ENCODE measurements at places on chromosomes 6 and 20.
A peak's percentile ranks its signal among the peaks of the same experiment; 100 is the strongest.

DNA sequence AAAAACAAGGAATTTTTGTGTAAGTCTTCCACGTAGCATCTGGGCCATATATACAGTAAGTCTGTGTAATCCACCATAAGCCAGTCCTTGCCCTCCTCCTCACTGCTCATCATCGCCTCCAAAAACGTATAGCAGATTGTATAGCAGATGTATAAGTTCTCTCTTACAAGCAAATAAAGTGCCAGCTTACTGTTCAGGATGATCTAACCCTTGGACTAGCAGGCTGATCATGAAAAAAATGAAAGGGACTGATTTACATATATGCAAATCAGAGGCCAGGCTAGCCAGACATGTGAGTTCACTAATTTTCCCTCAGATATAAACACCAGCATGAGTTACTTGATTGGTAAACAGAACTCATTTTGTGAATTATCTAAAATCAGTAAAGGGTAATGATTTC lies 171.5 kb downstream of the LY86 start:
- DNase-seq = no peak

DNA sequence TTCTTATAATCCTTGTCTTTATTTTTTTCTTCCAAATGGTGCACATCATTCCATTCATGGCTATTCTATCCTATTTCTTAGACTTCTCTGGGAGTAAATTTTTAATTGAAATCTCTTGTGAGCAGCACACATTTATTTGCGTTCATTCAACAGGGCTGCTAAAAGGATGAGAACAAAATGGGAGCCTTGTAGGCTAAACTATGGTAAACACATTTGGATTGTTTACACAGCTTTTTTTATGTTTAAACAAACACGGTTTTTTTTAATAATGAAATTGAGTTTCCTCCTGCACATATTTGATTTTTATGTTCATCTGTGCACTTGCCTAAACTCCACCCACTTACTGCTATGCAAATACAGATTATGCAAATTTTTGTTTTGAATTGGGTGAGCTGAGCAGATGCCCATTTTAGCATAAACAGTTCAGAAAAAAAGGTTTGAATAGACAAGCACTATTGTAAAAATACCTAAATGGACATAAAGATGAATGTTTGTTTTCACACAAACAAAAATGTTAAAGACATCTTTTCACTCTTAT lies 92.0 kb downstream of the OLIG3 start:
- DNase-seq = no peak

DNA sequence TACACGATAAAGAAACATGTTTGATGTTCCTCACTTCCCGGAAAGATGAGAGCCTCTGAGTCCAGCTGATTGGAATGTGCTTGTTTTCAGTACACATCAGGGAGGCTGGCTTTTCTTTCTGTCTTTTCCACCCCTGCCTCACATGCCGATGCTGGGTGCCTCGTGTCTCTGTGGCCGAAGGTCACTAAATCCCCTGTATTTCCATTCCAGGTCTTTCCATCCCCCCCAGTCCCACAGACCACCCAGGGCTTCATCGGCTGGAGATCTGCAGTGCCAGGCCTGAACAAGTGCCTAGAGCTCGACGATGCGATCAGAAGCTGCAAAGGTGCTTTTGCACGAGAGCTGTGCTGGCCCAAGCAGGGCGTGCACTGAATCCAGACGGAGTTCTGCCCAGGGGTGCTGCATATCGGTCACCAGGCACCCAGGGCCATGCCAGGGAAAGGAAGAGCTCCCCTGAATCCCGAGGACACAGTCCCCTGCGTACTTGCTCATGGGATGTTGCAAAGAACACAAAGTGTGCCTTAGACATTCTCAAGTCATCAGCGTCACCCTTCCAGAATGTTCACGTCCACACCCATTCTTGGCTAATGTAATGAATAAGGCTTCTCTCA lies 67.9 kb downstream of the ANKRD60 start:
- peak; percentile 71 for DNase-seq

- DNase-seq = no peak
Measured at GRCh38 chr6:57209030-57209429, 13.1 kb downstream of the RAB23 start.

GRCh38 chr6:55666037-55666436 lies 87.0 kb upstream of the HMGCLL1 start:
- DNase-seq = no peak

DNA sequence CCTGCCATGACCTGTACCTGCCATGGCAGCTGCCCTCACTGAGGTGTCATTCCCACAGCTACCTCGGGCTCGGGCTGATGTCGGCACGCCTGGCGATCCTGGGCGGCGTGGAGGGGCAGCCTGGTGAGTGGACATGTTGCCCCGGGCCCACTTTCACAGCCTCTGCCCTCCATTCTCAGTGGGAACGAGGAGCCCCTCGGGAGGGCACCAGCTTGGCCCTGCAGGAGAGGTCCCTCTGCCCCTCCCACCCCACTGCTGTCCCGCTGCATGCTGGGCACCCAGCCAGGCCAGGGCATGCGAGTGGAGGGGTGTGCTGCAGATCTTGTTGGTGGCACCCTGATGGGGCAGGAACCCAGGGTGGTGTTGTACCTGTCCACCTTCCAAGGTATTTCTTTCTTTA lies 23.0 kb downstream of the ENTPD6 start:
- no peak for DNase-seq

DNA sequence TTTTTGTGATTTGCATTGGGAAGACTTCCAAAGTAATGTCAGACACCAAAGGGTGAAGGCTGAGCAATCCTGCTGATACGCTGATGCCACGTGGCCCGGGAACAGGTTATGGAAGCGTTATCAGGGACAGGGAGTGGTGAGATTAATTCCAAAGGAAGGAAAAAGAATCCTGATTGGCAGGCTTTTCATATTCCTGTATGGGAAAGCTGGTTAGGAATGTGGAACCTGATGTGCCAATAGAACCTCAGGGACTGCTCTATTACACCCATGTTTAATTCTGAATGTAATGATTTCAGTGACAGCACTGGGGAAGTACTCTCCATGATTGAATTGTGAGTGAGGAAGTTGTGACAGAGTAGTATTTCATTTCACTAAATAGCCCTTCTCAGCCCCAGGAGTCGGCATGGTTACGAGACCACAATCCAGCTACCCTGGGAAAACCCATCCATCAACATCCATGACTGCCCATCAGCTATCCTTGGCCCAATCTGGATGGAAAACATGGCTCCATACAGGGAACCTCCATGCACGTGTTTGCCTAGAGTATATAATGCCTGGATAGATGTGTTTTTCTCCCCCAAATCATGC lies 49.4 kb downstream of the F13A1 start:
- no peak for DNase-seq

All from astrocyte of the spinal cord (primary cell).